Brain pericyte (primary cell): ENCODE measurements at places on chromosomes 12 and 14.

- no peak for DNase-seq
Measured at GRCh38 chr12:10097521-10097920, 1.3 kb downstream of the CLEC1A start.

- DNase-seq: no peak
Measured at GRCh38 chr12:2547273-2548044, 247.3 kb upstream of the FKBP4 start.

GRCh38 chr14:104770851-104771272, 17.9 kb downstream of the SIVA1 start:
- no peak for DNase-seq

DNA sequence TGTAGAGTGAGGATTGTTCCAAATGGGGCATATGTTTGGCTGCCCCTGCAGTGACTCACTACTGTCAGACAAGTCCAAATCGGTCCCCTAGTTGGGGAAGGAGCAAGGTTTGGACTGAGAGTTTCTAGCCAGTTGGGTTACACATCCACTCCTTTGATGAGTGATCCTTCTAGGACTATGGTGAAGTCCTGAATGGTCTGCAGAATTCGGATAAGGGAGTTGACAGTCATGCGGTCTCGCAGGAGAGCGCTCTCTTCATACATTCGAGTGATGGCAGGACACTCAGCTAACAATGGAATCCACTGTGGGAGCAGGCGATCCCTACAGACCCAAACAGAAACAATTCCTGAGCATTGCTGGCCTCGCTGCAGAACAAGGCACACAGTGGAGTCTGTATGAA, 61.5 kb upstream of the SINHCAF start:
- DNase-seq: no peak
